ENCODE measurements at places on chromosomes 2 and 18.
A peak's percentile ranks its signal among the peaks of the same experiment; 100 is the strongest.

GRCh38 chr18:56913941-56914340, 232.9 kb upstream of the BOD1L2 start:
- H3K36me3 ChIP-seq, result peaks cover 6% of the 10 kb centered on the region
- H3K4me3 ChIP-seq, result no peak overlapping the region

- peaks cover 14% of the 10 kb centered on the region for H3K4me1 ChIP-seq
- no peaks in the 10 kb centered on the region for H3K36me3 ChIP-seq
- no peak for DNase-seq
- peaks cover 74% of the 10 kb centered on the region for H3K27me3 ChIP-seq
These were observed 19.2 kb downstream of the POU3F3 start for GRCh38 chr2:104872866-104873688.

DNA sequence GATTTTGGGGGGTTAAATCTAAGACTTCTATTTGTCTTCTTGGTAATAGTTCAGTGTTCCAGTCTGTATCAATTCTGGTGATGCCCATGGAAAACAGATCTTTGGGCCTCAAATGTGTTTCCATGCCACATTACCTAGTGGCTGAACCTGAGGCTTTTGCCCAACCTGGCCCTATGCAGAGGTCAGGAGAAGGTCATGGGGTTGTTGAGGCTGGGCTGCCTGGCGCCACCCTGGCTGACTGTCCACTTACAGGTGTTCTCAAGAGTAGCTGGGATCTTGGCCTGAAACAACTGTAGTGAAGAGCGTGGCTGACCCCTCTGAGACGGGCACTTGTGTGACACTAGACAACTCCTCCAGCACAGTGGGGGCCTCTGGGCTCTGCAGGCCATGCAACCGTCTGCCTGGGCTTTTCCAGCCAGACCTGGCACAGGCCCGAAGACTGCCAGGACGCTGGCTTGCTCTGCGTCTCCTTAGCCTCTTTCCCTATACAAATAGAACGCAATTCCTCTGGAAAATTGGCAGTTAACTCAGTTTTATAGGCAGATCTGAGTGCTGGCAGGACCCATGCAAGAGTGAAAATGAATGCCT, 127.8 kb downstream of the TRIM43 start:
- H3K27ac ChIP-seq, result no peak overlapping the region
- no peaks in the 10 kb centered on the region for H3K4me1 ChIP-seq
- no peak overlapping the region for H3K4me3 ChIP-seq
- H3K27me3 ChIP-seq, result no peaks in the 10 kb centered on the region
- H3K36me3 ChIP-seq, result no peaks in the 10 kb centered on the region
- DNase-seq, result no peak

GRCh38 chr18:30440351-30440750, 602.2 kb downstream of the DSC3 start:
- no peak for DNase-seq
- H3K4me1 ChIP-seq, result no peaks in the 10 kb centered on the region
- H3K36me3 ChIP-seq, result no peaks in the 10 kb centered on the region

GRCh38 chr2:12032398-12032797, 286.0 kb downstream of the LPIN1 start:
- no peaks in the 10 kb centered on the region for H3K27me3 ChIP-seq
- no peak for DNase-seq
- H3K27ac ChIP-seq, result no peak overlapping the region
- H3K4me1 ChIP-seq, result peaks cover 62% of the 10 kb centered on the region
- no peak overlapping the region for H3K4me3 ChIP-seq

GRCh38 chr2:94994914-94995552, 30.5 kb upstream of the MAL start:
- no peak overlapping the region for H3K4me3 ChIP-seq
- H3K27ac ChIP-seq, result no peak overlapping the region
- H3K27me3 ChIP-seq, result peaks cover 8% of the 10 kb centered on the region
- H3K4me1 ChIP-seq, result no peaks in the 10 kb centered on the region
- DNase-seq, result no peak

GRCh38 chr2:40431600-40431955, 20.3 kb downstream of the SLC8A1 start:
- H3K4me1 ChIP-seq, result no peaks in the 10 kb centered on the region
- no peak for DNase-seq
- no peaks in the 10 kb centered on the region for H3K27me3 ChIP-seq
- H3K4me3 ChIP-seq, result no peak overlapping the region

DNA sequence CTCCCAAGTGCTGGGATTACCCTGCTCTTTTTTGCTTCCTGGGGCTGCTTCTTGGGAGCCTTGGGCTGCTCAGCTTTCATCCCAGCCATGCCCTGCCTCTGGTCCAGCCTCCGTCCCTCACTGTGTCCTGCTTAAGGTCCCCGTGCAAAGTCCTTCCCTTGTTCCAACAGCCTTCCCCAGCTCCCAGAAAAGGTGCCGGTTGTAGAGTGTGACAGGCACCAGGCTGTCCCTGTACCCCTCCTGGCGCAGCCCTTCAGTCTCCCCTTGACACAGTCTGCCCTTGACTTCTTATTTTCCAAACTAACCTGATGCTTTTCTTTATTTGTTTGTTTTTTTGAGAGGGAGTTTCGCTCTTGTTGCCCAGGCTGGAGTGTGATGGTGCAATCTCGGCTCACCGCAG, 20.1 kb upstream of the ALPI start:
- H3K4me1 ChIP-seq, result peaks cover 2% of the 10 kb centered on the region
- H3K27ac ChIP-seq, result no peak overlapping the region
- no peak for DNase-seq
- H3K4me3 ChIP-seq, result no peak overlapping the region
- no peaks in the 10 kb centered on the region for H3K36me3 ChIP-seq

- peaks cover 25% of the 10 kb centered on the region for H3K27me3 ChIP-seq
- peak; percentile 37 for DNase-seq
- H3K4me3 ChIP-seq, result peak overlapping the region; percentile 82
- H3K36me3 ChIP-seq, result no peaks in the 10 kb centered on the region
These were observed 456 bp downstream of the DOK1 start for GRCh38 chr2:74554820-74555531.

GRCh38 chr2:50645346-50645745, 386.6 kb downstream of the NRXN1 start:
- H3K27me3 ChIP-seq, result no peaks in the 10 kb centered on the region
- no peak overlapping the region for H3K4me3 ChIP-seq

Data from naive thymus-derived CD8-positive, alpha-beta T cell (primary cell).